CD8-positive, alpha-beta memory T cell (primary cell): ENCODE measurements at places on chromosomes 5 and 9.

- no peaks in the 10 kb centered on the region for H3K27me3 ChIP-seq
- H3K36me3 ChIP-seq: no peaks in the 10 kb centered on the region
- no peak overlapping the region for H3K27ac ChIP-seq
- DNase-seq: no peak
- H3K4me1 ChIP-seq: no peaks in the 10 kb centered on the region
Observed at GRCh38 chr9:134223091-134223490, 58.7 kb upstream of the RNU6ATAC start.

DNA sequence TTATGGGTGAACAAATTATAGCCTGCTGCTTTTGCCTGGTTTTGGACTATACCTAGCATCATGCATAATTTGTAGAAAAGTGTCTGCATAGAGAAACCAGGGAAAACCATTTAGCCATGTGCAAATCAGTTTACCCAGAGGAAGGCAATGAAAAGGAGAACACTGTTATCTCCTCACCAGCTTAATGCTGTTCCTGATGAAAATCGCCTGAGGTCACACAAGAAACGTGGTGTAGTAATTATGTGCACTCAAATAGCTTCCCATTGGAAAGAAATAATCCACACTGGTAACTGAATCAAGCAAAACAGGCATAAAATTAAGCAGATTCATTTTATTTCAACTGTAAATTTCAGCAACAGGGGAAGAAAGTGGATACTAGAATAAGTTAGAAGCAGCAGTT is 51.7 kb upstream of the FAM240B start:
- DNase-seq: no peak
- H3K4me3 ChIP-seq: no peak overlapping the region
- no peaks in the 10 kb centered on the region for H3K27me3 ChIP-seq
- H3K4me1 ChIP-seq: no peaks in the 10 kb centered on the region

GRCh38 chr5:59905188-59905587 is 11.7 kb upstream of the PDE4D start:
- H3K27me3 ChIP-seq: no peaks in the 10 kb centered on the region
- no peak for DNase-seq
- no peaks in the 10 kb centered on the region for H3K4me1 ChIP-seq

- H3K27me3 ChIP-seq: no peaks in the 10 kb centered on the region
- no peaks in the 10 kb centered on the region for H3K4me1 ChIP-seq
- no peaks in the 10 kb centered on the region for H3K36me3 ChIP-seq
- no peak overlapping the region for H3K4me3 ChIP-seq
Observed at GRCh38 chr5:138967791-138968448, 92.8 kb upstream of the LRRTM2 start.

DNA sequence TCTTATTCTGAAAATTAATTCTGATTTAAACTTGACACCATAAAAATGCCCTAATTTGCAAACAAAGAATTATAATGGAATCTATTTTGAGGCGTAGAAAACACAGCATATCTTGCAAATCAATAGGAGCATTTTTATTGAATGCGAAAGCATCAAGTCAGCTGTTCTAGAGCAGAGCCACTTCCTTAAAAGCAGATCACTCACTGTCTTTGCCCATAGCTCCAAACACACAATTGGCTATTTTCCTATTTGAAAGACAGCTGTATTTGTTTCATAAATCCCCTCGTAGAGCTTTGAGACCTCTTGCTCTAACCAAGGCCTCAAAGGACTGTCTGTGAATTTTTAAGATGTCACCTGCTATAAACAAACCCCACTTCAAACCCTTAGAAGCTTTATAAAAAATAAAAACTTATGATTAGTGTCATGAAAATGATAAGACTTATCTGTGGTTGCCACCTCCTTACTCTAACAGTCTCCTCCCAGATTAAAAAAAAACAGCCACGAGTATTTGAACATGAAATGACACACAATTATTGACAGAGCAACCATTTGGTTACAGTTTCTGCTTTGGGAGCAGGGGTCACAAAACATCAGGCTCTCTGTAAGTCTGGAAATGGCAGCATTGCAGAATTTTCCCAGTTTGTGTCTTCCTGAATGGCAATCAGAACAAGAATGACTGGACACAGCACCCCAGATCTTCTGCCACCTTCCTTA is 75.6 kb upstream of the RASEF start:
- no peaks in the 10 kb centered on the region for H3K36me3 ChIP-seq
- no peaks in the 10 kb centered on the region for H3K4me1 ChIP-seq
- H3K27me3 ChIP-seq: no peaks in the 10 kb centered on the region
- no peak overlapping the region for H3K27ac ChIP-seq
- DNase-seq: no peak

- no peaks in the 10 kb centered on the region for H3K27me3 ChIP-seq
- no peaks in the 10 kb centered on the region for H3K4me1 ChIP-seq
- DNase-seq: no peak
- no peak overlapping the region for H3K27ac ChIP-seq
- H3K4me3 ChIP-seq: no peak overlapping the region
- H3K36me3 ChIP-seq: no peaks in the 10 kb centered on the region
Observed at GRCh38 chr9:79154806-79155205, 417.0 kb upstream of the TLE4 start.

- no peak for DNase-seq
- no peak overlapping the region for H3K4me3 ChIP-seq
- H3K36me3 ChIP-seq: no peaks in the 10 kb centered on the region
- no peak overlapping the region for H3K27ac ChIP-seq
- H3K4me1 ChIP-seq: peaks cover 14% of the 10 kb centered on the region
Observed at GRCh38 chr9:110025551-110026170, 182.3 kb downstream of the C9orf152 start.

DNA sequence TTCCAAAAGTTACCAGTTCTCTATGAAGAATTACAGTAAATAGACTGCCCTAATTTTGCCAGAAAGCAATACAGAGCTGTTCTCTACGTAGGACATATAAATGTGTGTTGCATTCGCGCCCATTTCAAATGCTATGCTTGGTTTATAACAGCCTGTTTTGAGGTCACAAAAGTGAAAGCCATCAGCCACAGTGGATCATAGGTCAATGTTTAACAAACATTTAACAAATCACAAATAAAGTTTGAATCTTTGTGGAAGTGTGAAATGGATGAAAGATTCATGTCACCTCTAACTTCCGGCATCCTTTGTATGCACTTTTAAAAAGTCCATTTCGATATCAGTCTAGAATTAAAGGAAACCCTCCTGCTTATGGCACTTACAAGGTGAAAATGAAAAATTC is 371.3 kb downstream of the GLIS3 start:
- no peak overlapping the region for H3K4me3 ChIP-seq
- no peak for DNase-seq
- H3K27me3 ChIP-seq: no peaks in the 10 kb centered on the region
- no peaks in the 10 kb centered on the region for H3K4me1 ChIP-seq

DNA sequence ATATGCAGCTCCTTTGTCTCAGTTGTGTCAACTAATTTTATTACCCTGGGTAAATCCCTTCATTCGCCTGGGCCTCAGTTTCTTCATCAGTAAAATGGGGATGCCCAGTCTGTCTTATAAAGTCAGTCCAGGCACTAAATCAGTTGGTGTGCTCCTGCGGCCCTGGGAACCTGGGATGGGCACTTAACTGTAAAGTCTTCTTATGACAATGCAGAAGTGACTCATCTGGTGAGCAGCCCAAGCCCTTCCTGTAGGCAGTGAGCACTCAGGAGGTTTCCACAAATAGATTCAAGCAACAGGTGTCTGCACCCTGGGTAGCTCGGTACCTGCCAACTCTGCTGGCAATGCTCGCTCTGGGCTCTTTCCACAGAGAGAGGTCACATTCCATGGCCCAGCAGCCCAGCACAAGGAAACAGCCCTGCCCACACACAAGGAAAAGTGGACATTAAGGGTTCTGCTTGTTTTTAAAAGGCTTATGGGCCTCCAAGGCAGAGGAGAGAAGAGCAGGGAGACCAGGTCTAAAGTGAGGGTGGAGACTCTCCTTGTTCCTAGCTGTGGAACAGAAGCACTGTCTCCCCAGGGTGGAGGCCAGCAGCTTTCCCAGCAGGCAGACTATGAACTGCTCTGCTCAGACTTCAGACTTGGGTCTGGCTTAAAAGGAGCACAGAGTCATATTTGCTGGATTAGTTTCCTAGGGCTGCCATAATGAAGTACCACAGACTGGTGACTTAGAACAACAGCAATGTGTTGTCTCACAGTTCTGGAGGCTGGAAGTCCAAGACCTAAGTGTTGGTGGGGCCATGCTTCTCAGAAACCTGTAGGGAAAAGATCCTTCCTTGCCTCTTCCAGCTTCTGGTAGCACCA is 89.7 kb upstream of the ADRA1B start:
- no peaks in the 10 kb centered on the region for H3K4me1 ChIP-seq
- DNase-seq: no peak
- H3K36me3 ChIP-seq: no peaks in the 10 kb centered on the region
- no peak overlapping the region for H3K27ac ChIP-seq
- no peak overlapping the region for H3K4me3 ChIP-seq

DNA sequence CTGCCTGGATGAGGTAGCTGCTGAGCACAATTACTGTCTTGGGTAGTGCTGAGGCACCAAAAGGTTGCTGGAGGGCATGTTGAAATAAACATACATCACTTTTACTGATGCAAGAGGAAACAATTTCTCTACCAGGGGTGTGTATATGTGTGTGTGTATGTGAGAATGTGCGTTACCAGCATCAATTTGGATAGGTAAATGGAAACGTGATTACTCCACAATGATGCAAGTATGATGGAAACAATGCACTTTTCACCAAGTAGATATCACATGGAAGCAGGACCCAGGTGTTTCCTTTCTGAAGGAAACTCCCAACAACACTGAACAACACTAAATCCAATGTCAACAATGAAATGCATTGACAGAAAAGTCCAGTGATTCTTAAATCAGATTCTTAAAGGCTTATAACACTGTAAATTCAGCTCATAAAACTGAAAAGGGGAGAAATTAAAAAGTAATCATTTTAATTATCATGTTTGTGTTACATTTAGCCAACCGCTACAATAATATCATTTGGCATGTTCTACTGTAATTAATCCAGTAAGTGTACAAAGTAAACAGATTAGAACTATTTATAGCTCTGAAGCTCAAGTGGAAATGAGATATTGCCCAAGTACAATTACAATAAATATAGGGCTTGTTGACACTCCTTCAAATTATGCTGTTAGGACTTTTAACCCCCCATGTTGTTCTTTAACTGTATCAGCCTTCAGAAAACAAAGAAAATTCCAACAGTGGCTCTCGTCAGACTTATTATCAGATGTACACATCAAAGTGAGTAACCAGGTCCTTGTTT is 25.3 kb downstream of the YIPF5 start:
- H3K27ac ChIP-seq: no peak overlapping the region
- no peaks in the 10 kb centered on the region for H3K36me3 ChIP-seq
- H3K27me3 ChIP-seq: no peaks in the 10 kb centered on the region
- H3K4me3 ChIP-seq: no peak overlapping the region

DNA sequence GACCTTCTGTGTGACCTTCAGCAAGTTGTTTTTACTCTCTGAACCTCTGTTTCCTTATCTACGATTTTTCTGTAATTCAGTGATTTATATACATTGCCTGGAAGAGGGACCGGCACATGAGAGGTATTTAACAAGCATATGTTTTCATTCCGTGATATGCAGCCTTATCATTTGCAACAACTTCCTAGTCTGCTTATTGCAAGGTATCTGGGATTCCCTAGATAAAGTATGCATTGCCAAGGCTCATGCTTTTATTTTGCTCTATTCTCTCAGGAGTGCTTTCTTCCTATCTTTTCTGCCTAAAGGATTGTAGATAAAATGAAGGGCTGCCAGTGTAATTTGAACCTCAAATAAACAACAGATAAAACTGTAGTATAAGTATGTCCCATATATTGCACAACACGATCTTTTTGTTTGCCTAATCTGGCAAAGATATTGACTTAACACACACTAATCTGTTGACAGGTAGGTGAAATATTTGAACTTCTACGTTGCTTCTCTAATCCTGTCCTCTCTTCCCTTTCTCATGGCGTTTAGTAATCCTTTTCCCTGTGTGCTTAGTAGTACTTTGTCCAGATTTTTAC is 377.2 kb upstream of the TNC start:
- DNase-seq: no peak
- H3K27me3 ChIP-seq: no peaks in the 10 kb centered on the region
- H3K36me3 ChIP-seq: no peaks in the 10 kb centered on the region
- H3K4me3 ChIP-seq: no peak overlapping the region
- H3K27ac ChIP-seq: no peak overlapping the region

DNA sequence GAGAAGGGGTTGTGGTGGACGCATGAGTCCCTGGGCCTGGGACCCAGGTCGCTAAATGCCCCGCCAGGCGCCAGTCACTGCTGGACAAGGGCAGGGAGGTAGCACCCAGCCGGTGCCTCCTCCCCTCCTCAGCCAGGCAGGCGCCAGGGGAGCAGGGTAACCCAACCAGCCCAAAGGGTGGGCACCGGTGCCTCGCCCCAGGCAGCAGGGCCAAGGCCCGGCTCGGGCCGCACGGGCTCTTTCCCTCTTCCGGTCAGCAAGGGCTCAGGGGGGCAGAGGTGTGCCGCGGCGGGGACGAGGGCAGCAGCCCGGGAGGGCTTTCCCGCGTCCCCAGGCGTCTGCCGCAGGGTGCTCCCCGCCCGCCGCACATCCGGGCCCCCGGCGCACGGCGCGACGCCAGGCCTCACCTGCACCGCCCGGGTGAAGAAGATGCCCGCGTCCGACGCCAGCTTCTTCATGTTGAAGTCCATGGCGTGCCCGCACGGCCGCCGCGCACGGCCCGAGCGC is 393 bp downstream of the SH3GLB2 start:
- H3K4me1 ChIP-seq: peaks cover 16% of the 10 kb centered on the region
- H3K4me3 ChIP-seq: peak overlapping the region; percentile 44
